NCI-H2029 (cell line): ENCODE measurements at places on chromosomes 16 and 17.

DNA sequence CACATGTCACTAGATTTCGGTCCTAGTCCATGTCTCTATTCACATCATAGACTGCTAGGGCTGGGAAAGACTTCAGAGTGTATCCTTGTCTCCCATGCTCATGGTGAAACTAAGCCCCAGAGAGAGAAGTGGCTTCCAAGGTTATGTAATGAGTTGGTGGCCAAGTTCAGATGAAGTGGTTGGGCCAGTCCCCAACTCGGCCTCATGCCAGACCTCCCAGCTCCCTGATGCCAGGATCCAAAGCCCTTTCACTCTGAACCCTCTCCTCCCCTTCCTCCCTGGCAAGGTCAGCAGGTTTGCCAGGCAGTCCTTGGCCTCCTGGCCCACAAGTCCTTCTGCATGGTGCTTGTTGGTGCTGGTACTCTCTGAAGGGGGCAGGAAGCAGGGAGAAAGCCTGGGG, 189.7 kb downstream of the AXIN2 start:
- DNase-seq, result peak; percentile 71

- no peak for DNase-seq
Measured at GRCh38 chr16:46897471-46897870, 13.3 kb downstream of the GPT2 start.

DNA sequence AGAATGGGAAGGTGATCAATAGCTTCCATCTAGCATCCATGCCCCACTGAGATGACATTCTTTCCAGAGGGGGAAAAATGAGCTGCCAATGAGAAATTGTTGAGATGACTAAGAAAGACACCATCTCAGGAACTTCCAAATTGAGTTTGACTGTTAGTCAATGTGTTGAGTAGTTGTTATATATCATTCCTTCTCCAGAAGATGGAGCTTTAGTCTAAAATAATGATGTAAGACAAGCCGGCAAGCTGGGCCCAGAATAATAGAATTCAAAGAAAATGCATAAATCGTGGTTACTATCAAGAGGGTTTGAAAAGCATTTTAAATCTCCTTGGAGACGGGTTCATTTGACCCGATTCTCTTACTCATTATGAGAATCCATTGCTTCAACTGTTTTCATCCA, 71.0 kb upstream of the ATF7IP2 start:
- DNase-seq, result no peak

DNA sequence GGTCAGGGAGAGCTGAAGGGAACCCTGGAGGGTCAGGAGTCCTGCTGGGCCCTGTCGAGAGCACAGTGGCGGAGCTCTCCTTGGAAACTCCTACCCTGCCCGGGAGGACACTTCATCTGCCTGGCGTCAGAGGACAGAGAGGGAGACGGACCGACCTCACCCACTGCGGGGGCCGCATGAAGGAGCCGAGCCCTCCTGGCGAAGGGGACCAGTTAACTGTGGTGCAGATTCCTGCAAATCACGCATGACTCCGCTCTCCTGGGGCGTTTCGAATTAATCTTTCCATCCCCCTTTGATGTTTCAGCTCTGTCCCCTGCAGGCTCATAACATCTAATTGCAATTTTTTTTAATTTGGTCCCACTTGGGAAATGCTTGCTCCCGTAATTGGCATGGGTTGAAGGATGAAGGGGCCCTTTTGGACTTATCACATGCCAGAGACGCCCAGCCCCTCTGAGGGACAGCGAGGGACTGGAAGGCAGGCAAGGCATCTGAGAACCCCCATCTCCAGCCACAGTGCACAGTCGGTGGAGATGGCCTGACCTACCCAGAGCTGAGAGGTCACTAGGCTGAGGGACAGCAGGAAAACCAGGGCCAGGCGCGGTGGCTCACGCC, 26.5 kb downstream of the RPH3AL start:
- DNase-seq, result no peak

DNA sequence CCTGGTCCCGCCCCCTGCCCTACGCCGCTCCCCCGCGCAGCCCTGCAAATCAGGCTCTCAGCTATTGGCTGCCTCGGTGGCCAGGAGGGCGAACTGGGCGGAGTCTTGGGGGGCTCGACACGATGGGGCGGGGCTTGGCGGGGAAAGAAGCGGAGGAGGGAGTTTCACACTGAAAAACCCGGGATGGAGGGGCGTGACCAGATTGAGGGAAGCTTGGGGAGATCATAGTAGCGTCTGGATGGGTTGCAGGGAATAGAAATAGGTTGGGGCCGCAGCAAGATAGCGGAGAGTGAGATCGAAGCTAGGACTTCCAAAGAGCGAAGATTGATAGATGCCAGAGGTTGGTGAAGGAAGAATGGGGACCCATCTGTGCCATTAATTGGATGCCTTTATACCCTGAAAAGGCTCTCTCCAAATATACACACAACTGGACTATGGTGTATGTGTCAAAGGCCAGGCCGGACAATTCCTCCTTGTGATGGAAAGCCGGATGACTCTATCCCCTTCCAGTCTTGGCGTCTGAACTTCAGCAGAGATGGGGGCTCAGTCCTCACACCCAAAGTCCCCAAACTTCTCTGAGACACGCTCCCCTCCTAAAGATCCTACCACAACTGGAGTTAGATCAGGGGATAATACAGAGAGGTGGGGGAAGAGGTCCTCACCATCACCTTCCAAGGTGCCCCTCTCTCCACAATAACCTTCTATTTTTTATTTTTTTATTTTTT, 376 bp upstream of the STAC2 start:
- DNase-seq, result no peak

- DNase-seq, result no peak
Measured at GRCh38 chr17:44061446-44061845, 5.0 kb downstream of the LSM12 start.

DNA sequence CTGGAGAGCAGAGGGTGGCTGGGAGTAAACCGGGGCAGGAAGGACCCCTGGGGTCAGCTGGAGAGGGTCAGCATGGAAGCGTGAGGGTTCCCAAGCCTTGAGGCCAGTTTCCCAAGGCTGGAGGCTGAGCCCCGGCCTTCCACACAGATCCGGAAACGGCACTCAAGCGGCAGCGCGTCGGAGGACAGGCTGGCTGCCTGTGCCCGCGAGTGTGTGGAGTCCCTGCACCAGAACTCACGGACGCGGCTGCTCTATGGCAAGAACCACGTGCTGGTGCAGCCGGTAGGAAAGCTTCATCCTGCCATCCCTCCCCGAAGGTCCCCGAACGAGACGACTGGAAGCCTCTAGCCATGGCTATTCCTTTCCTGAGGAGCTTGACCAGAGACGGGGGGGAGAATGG, 26.0 kb downstream of the SGSM2 start:
- DNase-seq, result no peak

DNA sequence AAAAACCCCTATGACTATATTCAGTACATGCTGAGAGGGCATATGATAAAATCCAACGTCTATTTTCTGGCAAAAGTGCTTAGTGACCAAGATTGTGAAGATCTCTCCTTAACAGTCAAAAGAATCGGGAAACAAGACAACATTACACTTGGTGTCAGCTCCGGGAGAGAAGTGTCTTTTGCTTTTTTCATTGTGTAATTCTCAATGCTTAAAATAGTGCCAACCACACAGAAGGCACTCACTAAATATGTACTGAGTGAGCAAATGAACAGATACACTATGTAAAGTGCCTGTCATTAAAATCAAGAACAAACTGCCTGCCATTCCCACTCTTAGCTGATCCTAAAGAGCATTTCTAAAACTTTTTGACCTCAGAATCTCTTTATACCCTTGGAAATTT, 34.1 kb downstream of the VPS53 start:
- DNase-seq, result no peak

DNA sequence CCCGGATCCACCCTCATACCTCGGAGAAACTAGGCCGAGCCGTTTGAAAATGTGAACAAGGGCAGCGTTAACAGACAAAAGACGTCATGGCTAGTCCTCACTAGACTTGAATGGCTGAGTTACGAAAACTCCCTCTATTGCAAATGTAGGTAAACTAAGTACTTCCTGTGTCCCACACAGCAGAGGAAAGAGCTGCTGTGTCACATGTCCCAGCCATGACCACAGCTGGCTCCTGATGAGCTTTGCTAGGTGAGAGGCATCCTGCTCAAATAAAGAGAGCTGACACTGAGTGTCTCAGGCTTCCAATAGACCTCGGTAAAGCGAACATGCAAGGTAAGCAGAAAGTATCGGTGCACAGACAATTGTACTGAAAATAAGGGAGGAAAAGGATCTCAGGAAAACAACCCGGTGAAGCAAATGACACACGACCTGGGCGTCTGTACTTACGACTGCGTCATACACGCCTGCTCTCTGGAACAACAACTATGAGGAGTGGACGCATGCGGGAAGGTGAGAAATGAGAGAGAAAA, 26.0 kb downstream of the TMEM204 start:
- DNase-seq, result no peak

- no peak for DNase-seq
Measured at GRCh38 chr16:2810651-2811050, 6.4 kb upstream of the PRSS21 start.
